ENCODE measurements at places on chromosomes 13 and 19.

DNA sequence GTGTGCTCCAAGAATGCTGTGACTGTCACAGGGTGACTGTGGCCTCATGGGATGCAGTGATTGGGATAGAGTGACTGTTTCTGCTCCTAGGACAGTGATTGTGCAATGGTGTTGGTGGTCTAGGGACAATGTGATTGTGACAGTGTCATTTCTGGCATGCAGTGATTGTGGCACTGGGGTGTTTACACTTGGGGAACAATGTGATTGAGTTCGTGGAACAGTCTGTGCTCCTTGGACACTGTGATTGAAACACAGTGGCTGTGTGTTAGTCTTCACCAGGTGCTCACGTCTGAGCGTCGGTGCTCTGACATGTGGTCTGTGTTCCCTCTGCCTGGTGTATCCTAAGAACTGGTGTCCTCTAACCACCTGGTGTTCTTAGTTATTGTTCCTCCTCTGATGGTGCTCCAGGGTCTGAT lies 1.7 kb downstream of the PDE4A start:
- DNase-seq = no peak

DNA sequence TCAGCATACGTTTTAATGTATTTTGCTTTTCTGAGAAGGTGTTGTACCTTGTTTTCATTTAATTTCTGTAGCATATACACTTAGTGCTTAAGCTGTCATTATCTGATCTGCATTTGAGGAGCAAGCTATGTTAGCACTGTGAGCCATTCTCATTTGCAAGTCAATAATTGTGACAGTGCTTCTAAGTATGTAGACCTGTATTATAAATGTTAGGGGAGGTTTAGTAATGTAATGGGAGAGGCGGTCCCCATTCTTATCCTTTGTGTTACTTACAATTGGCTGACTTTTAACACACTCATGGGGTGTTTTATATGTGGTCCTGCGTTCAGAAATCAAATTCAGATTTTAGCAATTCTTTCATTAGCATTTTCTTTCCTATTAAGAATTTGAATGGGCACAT lies 90.2 kb downstream of the GPC6 start:
- DNase-seq = no peak

DNA sequence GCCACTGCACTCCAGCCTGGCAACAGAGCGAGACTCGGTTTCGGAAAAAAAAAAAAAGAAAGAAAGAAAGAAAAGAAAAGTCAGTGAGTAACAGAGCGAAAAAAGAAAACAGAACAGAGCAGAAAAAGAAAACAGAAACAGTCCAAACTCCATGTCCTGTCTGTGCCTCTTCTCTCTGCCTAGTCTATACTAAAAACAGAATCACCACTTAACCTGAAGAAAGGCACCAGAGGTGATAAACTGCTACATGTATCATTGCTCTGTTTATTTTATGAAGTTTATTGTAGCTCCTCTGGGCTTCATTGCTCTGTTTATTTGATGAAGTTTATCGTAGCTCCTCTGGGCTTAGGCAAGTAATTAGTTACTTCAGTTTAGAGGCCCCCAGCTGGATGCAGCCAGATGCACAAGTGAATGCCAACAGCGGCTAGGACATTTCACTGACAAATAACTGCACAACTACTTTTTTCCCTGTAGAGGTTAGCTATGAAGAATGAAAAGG lies 39.2 kb downstream of the TBC1D4 start:
- no peak for DNase-seq

DNA sequence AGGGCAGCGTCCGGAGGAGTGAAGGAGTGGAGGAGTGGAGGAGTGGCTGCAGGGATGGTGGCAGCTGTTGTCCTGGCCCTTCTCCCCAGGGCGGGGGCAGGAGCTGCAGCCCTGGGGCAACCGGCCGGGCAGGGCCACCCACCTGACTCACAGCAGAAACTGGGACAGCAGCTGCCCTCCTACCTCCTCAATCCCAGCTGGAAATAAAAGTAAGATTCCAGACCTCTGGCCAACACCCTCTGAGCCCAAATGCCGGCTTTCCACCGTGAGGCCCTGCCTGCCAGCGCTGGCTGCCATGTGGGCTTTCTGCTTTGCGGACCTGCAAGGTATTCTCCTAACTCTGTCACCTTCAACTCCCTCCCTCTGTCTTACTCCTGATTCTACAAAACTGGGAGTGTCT lies 3.3 kb upstream of the CLPP start:
- DNase-seq = no peak

DNA sequence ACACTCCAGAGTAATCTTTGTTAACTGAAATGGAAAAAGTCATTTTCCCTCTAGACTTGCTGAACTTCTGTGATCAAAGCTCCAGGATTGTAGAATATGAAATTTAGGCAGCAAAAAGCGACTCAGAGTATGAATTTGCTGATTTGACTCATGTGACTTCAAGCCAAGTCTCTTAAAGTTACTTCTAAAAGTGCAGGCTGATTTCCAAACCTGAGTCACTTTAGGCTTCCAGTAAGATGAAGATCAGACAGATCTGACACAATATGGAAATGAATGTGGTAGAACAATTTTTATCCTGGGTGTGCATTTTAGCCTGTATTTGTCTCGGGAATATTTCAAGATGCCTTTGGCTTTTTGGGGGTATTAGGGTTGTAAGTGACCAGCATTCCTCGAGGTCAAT lies 151.0 kb upstream of the TMTC4 start:
- DNase-seq = no peak

GRCh38 chr13:99481366-99481765 lies 19.9 kb upstream of the TM9SF2 start:
- DNase-seq = no peak

All from uterus (tissue), 4 donors.